B cell (primary cell): ENCODE measurements at places on chromosomes 2 and 18.
A peak's percentile ranks its signal among the peaks of the same experiment; 100 is the strongest.

GRCh38 chr2:195575879-195576401, 81.1 kb upstream of the SLC39A10 start:
- peak; percentile 85 for DNase-seq

DNA sequence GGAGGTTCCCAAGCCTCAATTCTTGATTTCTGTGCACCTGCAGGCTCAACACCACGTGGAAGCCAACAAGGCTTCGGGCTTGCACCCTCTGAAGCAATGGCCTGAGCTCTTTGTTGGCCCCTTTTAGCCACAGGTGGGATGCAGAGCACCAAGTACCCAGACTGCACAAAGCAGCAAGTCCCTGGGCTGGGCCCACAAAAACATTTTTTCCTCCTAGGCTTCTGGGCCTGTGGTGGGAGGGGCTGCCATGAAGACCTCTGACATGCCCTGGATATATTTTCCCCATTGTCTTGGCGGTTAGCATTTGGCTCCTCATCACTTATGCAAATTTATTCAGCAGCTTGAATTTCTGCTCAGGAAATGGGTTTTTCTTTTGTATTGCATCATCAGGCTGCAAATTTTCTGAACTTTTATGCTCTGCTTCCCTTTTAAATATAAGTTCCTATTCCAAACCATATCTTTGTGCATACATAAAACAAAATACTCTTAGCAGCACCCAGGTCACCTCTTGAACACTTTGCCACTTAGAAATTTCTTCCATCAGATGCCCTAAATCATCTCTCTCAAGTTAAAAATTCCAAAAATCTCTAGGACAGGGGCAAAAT, 9.0 kb upstream of the MATN3 start:
- no peak for DNase-seq

- DNase-seq = no peak
Measured at GRCh38 chr2:235535423-235536130, 41.7 kb downstream of the AGAP1 start.

DNA sequence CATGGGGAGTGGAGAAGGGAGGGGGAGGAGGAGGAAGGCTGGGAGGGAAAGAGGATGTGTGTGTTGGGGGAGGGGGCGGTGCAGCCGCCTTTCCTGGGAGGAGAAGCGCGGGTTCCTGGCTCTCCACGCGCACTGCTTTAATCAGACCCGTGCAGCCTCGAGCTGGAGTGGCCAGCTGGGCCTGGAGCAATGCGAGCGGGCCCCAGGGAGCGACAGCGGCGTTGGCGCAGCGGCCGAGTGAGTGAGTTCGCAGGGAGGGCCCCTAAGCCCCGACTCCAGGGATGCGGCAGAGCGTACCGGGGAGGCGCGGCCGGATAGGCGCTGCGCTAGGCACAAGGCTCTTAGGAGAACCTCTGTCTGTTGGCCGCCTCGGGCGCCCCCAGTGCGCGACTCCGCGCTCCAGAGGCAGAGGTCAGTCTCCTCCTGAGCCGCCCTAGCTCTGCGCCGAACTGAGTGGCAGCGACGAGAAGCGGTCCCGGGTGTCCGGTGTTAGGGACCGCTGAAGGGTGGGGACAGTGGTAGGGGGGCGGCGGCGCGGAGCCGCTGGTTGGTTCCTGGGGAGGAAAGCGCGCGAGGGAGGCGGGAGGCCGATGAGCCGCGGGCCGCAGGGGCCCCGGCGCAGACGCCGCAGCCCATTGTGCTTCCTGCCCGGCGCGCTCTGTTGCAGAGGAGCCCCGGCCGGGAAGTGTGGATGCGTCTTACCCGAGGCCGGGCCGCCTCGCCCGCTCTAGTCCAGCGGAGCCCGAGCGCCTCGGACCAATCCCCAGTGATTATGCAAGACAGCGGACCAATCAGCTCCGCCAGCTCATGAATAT, 455 bp upstream of the DLX1 start:
- peak; percentile 64 for DNase-seq

DNA sequence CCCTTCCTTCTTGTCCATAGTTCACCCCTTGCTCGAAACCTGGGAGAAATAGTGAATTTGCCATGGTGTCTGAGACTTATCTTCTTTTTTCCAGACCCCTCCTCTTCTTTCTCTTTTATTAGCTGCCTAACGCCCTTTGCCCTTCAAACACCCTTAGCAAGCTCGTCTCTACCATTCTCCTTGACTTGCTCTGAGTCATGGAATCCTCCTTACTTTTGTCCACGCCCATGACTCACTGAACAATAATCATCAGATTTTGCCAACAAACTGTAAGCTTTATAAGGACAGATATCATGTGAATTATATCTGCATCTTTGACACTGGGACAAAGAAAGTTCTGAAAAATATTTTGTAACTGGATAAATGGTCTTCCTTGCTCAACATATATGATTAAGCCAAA, 67.1 kb upstream of the CNTNAP5 start:
- DNase-seq = no peak

DNA sequence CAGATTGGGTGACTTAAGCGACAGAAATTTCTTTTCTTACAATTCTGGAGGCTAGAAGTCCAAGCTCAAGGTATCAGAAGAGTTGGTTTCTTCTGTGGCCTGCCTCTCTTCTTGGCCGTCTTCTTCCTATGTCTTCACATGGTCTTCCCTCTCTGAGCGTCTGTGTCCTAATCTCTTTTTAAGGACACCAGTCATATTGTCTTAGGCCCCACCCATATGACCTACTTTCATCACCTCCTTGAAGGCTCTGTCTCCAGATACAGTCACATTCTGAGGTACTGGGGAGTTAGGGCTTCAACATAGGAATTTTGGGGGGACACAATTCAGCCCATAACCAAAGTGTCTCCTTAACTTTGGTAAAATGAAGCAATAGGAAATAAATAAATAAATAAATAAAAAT, 110.9 kb upstream of the EPC2 start:
- DNase-seq = no peak

- no peak for DNase-seq
Measured at GRCh38 chr18:62210138-62210537, 23.1 kb downstream of the RELCH start.

GRCh38 chr2:166170356-166170755, 42.5 kb upstream of the SCN1A start:
- DNase-seq = no peak

DNA sequence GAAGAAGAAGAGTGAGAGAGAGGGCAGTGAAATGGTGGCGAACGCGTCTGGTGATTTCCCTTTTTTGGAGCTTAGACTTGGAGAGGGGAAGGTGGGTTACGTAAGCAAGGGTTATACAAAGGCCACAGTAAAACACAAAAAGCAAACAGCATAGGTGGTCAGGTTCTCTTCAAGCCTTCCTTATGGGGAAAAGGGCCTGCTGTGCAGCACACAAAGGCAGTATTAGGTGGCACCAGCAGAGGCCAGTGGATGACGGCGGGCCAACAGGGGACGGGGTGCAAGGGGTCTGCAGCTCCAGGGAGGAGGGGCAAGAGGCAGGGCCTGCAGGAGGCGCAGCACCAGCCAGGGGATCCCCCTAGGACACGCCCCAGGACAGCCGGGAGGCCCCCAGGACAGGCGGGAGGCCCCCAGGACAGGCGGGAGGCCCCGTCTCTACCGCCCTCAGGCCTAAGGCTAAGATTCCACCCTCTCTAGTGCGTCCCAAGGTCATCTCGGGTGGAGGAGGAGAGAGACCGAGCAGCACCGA, 32.6 kb upstream of the NPC1 start:
- no peak for DNase-seq
